ENCODE measurements at places on chromosomes 5 and 9.

DNA sequence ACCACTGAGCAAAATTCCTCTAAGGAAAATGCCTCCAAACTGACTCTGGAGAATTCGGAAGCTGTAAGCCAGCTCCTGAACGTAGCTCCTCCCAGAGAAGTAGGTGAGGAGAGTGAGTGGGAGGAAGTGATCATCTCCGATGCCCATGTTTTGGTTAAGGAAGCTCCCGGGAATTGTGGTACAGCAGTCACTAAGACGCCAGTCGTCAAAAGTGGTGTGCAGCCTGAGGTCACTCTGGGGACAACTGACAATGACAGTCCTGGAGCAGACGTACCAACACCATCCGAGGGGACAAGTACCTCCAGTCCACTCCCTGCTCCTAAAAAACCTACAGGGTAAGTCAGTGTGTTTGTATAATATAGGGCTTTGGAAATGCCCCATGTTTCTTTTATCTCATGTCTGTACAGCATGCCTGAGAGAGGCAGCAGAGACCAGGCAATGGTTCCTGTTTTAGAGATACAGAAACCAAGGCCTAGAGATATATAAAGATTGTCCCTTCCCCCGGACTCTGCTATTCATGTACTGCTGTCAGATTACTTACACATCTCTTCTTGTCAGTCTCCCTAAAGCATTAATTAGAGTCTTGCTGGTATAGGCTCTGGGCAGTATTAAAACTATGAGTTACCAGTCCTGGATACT is 23.9 kb downstream of the HMGXB3 start:
- DNase-seq: no peak

- DNase-seq: peak; percentile 63
Observed at GRCh38 chr5:176596689-176597416, 13.1 kb downstream of the GPRIN1 start.

GRCh38 chr9:124291801-124292396 is 34.1 kb downstream of the NEK6 start:
- no peak for DNase-seq

DNA sequence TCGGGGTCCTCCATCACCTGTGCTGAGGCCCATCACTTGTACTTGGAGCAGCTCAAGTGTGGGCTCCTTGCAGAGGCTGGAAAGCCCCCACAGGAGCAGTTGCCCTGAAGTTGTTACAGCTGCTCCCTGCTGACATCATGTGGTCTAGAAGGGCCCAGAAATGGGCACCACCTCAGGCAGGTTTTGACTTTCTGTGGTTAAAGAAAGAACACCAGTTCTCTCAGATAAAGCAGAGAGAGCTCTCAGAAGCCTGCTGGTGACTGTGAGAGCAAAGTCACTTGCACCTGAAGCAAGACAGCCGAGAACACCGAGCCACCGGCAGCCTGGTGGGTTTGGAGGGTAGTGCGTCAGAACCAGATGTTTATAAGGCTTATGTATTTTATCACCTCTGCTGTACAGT is 70.4 kb downstream of the MVB12B start:
- no peak for DNase-seq

DNA sequence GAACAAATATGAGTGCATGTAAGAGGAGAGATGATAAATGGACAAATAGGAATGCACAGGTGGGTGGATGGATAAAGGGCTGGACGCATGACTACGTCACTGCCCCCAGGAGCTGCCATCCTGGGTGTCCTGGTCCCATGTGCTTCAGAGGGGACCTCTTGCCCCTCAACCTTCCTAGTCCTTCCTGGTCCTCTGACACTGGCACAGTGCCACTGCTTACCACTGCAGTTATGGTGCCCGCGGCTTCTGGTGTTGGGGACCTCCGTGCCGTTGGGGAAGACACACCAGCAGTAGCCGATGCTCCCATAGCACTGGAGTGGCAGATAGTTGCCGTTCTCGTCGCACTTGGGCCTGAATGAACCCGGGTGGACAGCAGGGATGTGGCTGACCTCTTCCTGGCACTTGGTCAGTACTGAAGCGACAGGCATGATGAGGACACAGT is 9.8 kb downstream of the CD74 start:
- no peak for DNase-seq

GRCh38 chr9:80382211-80382891 is 810.6 kb downstream of the TLE4 start:
- DNase-seq: no peak

- peak; percentile 5 for DNase-seq
Observed at GRCh38 chr9:69809304-69809863, 11.2 kb upstream of the CFAP95 start.

DNA sequence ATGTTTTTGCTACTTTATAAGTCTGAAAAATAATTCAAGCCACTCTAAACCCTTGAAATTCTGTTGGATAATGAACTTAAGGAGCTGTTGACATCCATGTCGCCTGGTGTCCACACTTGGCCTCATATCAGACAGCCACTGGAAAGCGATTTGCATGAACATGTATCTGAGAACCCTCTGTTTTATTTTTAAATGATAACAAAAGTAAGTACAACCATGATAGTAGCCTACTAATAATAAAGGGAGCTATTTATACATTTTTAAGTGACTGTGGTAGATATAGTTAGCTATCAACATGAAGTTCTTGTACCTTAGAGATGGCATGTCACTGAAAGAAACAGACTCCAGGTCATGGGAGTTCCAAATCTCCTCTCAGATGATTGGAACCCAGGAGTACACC is 53.3 kb downstream of the PLCXD3 start:
- DNase-seq: no peak

DNA sequence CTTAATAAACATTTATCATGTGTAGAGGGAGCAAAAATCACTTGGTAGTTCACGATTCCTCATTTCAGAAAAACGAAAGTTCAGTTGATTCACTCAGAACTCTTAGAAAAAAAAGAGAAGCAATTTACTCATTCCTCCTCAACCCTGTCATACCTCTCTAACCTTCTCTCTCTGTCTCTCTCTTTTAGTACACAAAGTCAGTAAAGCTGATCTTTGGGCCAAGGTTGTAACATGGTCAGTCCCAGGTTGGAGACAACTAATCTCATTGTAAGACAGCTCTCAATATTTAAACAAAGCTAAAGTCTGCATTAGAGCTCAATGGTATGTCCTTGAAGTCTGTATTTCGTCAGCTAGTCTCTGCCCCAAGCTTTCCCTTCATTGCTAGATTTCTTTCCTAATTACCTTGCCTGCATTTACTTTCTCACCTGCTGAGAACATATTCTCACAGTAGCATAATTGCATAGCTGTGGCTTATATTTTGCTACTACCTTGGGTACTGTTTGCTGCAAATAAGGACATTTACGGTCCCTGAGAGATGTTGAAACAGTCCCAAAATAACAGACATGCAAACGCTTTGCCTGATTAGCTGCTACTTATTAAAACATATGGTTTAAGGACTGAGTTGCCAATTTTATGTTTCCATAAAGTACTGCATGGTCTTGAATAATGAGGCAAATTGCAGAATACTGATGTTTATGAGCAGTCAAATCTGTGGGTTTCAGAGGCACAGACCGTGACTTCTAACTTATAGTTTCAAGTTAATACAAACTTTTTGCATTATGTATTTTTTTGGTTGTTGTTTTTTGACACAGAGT is 138.3 kb downstream of the GPBP1 start:
- DNase-seq: no peak

DNA sequence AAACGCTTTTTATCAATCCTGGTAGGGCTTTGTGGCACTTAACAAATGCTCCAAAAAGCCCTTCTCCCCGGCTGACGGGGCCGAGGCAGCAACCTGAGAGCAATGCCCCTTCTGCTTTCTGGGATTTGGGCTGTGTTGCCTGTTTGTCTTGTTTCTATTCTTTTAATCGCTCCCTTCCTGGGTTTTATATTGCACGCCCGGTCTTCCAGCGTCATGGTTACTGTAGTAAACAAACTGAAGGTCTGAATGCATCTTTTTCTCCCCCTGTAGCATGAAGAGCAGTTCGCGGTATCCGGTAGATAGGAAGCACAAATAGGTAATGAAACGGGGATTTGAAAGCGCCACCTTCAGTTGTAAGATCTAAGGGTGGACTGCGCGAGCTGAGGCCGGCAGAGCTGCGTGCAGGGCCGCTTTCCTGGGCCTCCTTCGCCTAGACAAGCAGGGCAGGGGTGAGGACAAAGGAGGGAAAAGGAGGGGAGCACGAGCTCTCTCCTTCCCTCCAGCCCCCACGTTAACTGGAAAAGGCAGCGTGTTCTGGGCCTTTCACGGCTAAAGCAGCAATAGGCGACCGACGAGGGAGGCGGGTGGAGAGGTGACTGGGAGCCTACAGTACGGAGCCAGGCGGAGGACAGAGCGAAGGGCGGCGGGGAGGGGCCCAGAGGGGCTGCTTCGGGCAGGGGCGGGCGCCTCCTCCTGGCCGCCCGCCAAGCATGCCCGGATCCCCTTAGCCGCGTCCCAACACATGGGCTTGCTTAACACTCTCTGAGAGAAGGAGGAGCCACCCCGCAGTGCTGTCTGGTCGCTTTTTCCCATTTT is 49.3 kb upstream of the ZNF366 start:
- DNase-seq: peak; percentile 26

GRCh38 chr5:80933036-80933435 is 27.1 kb upstream of the RASGRF2 start:
- no peak for DNase-seq

GRCh38 chr5:170411100-170411499 is 21.9 kb upstream of the KCNMB1 start:
- DNase-seq: no peak

- no peak for DNase-seq
Observed at GRCh38 chr9:16705111-16705604, 165.3 kb downstream of the BNC2 start.

GRCh38 chr5:66157046-66157445 is 12.9 kb downstream of the SREK1 start:
- no peak for DNase-seq

GRCh38 chr5:135650081-135650480 is 71.3 kb upstream of the CXCL14 start:
- no peak for DNase-seq

GRCh38 chr5:73633060-73633459 is 7.1 kb downstream of the ARHGEF28 start:
- DNase-seq: no peak

- no peak for DNase-seq
Observed at GRCh38 chr5:90020575-90021538, 388.7 kb downstream of the CETN3 start.

DNA sequence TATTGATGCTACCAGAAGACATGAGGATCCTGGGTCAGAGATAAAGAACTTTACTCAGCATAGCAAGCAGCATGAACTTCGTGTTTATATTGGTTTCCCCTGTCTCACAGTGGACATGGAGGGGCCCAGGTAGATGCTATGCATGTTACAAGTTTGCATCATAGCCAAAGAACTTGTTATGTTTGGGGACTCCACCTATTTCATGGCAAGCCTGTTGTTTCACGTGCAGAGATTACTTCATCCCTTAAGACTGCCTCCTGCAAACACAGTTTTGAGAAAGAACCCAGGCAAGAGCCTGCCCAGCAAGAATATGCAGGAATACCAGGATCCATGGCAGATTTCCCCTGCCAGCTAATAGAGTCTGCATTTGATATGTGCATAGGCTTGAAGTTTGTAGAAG is 68.4 kb downstream of the RCL1 start:
- no peak for DNase-seq

- no peak for DNase-seq
Observed at GRCh38 chr5:39015743-39016586, 58.2 kb downstream of the RICTOR start.

- DNase-seq: no peak
Observed at GRCh38 chr9:124618476-124618875, 111.3 kb upstream of the NR5A1 start.

- DNase-seq: no peak
Observed at GRCh38 chr9:107614765-107615164, 125.2 kb upstream of the KLF4 start.

DNA sequence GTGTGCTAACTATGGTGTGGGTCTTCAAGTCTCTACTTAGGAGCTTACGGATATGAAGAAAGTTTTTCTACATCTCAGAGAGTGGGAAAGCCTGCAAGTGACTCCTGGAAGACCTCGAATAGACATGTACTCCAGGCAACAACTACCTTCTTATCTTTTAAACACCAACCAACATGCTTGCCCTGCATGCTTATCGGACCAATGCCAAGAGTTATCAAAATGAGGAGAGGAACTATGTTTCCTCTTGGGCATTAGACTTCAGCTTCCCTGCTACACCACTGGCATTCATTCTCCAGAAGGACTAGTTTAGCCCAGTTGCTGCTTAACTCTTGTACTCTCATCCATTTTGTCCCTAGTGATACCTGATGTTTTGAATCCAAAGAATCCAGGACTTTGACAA is 74.7 kb upstream of the MAN2A1 start:
- DNase-seq: no peak

DNA sequence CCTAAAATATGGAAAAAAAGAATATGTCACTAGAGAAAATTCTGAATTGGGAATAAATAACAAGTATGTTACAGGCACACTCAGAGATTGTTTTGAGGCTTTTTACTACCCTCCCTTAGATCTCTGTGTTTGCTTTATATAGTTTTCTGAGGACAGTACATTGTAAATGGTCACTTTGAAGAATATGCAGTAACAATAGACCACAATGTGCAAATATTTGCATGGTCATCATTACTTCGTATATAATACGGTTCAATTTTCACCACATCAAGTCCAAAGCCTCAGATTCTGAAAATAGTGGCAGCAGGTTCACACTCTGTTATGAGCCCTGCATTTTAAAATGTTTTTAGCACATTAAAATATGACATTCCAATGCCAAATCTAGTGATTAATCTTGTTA is 238.6 kb downstream of the ADAMTS6 start:
- DNase-seq: no peak

GRCh38 chr9:137804908-137805630 is 72.5 kb upstream of the CACNA1B start:
- DNase-seq: no peak

DNA sequence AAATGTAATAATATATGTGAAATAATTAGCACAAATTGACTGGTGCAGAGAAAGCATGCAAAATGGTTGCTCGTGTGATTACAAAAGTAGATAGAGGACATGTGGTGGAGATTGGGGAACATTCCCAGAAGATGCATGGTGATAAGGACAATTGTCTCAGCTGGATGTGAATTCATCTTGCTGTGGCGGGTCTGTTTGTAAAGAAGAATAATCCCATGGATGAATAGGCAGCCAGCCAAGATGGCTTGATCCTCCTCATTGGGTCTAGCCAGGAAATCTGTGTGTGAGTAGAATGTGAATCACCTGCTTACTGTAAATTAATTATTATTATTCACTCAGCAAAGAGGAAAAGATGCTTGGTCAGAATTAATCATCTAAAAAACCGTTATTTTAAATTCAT is 12.6 kb upstream of the DPYSL3 start:
- no peak for DNase-seq

DNA sequence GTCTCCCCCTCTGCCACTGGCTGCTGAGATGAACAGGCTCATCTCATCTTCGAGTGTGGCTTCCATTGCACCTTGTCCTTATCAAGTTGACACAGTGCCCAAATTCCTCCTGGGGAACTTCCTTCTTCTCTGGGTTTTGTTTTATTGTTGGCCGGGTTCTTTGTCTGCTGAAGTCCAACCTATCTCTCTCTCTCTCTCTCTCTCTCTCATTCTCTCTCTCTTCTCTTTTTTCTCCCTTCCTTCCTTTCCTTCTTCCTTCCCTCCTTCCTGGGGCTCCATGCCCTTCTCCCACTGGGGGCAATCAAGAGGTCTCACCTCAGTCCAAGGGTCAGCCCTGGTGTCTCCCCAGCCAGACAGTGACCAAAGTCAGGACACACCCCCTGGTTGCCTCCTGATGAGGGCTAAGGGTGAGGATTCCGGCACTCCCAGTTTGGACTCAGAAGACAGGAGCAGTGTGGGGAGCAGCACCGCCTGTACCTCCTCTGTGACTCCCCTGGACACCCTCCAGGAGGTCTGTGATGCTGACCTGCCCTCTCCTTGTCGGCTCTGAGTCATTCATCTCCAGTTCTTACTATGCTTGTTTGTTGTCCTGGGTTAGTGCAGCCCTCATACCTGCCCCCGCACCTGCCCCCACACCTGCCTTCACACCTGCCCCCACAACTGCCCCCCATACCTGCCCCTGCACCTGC is 30.7 kb downstream of the KCNT1 start:
- no peak for DNase-seq

All from stimulated activated CD4-positive, alpha-beta T cell treated with anti-CD3 and anti-CD28 coated beads, Interleukin-1b, Interleukin-23, amount 100 ng/mL, for 4 hours (primary cell).